CD8-positive, alpha-beta memory T cell (primary cell): ENCODE measurements at places on chromosomes 12 and 14.

- no peak for DNase-seq
These were observed 57.1 kb downstream of the ATP2A2 start for GRCh38 chr12:110337912-110338710.

DNA sequence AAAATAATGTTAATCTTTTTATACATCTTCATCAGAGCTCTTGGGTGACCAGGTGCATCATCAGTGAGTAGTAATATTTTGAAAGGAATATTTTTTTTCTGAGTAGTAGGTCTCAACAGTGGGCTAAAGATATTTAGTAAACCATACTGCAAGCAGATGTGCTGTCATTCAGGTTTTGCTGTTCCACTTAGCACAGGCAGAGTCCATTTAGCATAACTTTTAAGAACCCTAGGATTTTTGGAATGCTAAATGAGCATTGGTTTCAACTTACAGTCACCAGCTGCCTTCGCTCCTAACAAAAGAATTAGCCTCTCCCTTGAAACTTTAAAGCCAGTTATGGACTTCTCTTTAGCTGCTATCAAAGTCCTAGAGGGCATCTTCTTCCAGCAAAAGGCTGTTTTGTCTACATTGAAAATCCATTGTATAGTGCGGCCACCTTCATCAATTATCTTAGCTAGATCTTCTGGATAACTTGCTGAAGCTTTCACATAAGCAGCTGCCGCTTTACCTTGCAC, 24.6 kb downstream of the RIMKLB start:
- DNase-seq: no peak

- no peak for DNase-seq
These were observed 35.5 kb downstream of the DCAF4 start for GRCh38 chr14:72961579-72962335.

DNA sequence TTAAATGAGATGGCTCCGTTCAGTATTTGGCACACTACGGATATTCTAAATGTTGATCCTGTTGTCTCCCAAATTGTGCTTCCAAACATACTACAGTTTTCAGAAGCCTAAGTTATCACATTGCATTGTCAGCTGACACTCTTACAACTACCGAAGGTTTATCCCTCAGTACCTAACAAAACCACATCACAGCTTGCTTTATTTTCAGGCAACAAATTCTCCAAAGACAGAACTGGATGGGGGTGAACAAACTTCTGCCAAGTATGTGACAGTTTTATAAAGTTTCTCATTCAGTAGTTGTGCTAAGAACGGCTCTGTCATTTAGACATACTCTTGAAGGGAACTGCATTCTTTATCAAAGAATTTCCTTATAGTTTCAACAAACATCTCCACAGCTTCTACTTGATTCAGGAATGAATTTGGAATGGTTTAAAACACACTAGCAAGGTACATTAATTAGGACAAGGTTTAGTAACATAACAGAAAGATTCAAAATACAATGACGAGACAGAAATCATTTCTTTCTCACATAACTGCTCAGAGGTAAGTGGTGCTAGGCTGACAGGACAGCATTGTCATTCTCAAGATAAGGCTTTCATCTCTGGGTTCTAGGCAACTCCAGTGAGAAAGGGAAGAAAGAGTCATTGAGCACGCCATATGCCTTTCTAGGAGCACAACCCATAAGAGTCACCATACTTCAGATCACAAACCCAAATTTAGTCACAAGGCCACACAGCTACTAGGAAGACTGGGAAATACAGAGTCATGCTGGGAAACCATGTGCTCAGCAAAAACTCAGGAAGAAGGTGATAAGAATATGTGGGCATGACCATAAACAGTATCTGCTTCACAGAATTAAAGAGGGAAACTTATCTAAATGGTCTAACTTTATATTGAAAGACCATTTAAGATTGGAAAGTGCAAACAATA, 100.7 kb downstream of the DUSP6 start:
- DNase-seq: no peak
